ENCODE measurements at places on chromosomes 2 and 18.

DNA sequence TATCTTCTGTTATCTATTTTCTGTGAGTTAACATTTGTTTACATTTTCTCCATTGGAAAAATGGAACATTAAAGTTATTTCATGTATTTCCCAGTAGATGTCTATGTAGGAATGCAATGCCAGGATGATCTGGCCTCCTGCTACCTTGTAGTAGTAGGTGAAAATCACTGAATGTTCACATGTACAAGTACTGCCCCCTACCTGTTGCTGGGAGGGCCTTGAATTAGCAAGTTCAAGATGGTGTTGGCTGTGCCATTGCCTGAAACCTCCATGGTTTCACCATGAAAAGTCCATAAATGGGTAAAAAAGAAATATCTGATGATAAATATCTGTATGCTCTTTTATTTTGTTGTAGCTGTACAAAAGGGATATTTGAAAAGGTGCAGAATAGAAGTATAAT lies 30.7 kb downstream of the XRCC5 start:
- DNase-seq = no peak

GRCh38 chr18:38453880-38454279 lies 888.3 kb upstream of the CELF4 start:
- no peak for DNase-seq

DNA sequence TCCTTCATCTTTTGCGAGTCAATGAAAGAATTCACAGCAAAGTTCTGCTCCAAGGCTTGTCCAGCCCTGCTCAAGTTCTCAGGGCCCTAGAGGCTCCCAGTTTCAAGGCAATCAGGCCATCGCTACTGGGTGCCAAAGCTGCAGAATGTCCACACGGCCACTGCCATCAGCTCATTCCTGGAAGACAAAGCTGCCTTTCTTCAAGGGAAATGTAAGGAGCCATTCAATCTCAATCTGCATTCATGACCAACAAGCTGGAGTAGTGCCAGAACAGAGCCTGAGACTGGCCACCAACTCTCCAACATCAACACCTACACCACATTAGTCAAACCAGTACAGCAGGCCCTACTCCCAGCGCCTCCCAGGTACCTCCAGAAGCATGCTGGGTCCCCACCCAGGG lies 202.2 kb downstream of the TCF4 start:
- DNase-seq = no peak

DNA sequence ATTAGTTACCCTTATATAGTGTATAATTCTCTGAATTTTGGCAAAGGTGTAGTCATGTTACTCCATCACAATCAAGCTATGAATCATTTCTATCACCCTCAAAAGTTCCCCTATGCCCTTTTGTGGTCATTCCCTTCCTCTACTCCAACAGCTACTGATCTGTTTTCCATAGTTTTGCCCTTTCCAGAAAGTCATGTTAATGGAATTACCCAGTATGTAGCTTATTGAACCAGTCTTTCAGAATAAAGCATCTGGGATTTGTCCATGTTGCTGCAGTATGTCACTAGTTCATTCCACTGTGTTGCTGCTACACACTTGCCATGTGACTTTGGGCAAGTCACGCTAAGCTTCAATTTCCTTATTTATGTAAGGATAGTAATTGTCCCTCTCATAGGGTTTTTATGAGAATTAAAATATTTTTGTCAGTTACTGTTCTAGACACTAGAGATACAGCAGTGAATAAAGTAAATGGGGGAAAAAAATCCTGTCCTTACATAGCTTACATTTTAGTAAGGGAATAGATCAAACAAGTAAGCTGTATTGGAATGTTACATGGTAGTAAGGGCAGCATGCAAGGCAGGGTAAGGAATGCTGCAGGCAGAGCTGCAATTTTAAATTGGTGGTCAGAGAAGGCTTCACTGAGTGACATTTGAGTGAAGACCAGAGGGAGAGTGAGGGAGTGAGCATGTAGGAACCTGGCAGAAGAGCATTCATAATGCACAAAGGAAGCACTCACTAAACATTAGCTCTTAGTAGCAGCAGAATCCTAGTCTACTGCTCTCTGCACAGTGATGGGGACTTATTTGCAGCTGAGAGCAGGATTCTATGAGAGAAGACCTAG lies 80.3 kb upstream of the TSPYL6 start:
- DNase-seq = no peak

DNA sequence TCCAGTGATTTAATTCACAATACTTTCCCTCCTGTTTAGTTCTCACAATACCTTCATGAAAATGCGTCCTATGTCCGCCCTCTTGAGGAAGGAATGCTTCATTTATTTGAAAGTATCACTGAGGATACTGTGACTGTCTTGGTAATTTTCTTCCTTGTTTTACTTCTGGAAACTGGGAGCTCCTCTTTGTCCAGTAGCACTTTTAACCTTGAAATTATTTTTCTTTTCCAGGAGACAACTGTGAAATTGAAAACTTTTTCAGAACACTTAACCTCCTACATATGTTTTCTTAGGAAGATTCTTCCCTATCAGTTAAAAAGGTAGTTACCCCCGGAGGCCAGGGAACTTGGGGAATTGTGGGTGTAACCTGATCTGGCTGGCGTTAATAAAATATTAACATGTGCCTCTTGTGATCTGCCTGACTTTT lies 58.9 kb upstream of the STON1 start:
- DNase-seq = no peak

DNA sequence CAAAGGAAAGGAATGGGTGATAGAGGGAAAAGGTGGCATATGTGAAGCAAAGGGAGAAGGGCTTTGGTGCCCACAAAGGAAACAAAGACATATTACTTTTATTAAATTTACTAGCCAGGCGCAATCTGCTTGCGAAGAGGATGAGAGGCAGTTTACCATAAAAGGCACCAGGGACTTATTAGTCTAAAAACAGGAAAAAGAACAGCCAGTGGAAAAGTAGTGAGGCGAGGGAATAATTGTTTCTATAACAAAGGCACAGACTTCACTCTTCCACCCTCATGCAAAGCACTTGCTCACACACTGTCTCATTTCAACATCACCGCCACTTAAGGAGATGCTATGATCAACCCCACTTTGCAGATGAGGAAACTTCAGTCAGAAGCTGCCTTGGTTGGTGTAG lies 210.5 kb downstream of the ALPK2 start:
- no peak for DNase-seq

- DNase-seq = no peak
Observed at GRCh38 chr2:109110170-109110569, 18.8 kb upstream of the SH3RF3 start.

- no peak for DNase-seq
Observed at GRCh38 chr2:129267559-129267958, 711.9 kb upstream of the RAB6C start.

GRCh38 chr18:33560686-33561370 lies 17.2 kb upstream of the ASXL3 start:
- DNase-seq = no peak

DNA sequence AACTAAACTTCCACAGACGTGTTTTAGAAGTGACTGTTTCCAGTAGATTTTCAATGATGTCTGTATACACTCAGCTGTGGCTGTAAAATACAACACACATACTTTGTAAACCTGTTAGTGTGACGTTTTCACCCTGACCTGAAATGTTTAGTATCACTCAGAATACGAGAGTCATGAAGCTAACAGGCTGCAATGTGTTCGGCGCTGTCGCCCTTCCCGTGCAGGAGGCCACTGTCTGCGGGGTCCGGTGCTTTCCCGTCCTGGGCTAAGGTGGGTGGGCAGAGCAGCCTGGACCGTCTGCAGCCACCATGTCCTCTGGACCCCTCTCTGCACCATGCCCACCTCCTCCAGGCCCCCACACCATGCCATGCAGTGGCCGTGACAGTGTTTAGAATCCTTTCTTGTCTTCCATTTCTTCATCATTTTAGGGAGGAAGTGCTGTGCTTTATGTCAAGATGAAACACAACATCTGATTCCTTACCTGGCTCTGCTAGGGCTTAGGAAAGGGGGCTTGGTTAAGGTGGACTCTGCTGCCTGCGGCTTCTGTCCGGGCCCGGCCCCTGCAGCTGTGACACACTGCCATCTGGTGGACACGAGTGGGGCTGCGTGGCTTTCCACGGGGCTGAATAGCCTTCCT lies 53.8 kb upstream of the RBM44 start:
- DNase-seq = peak; percentile 63

- no peak for DNase-seq
Observed at GRCh38 chr2:22497789-22498188, 887.2 kb upstream of the KLHL29 start.

DNA sequence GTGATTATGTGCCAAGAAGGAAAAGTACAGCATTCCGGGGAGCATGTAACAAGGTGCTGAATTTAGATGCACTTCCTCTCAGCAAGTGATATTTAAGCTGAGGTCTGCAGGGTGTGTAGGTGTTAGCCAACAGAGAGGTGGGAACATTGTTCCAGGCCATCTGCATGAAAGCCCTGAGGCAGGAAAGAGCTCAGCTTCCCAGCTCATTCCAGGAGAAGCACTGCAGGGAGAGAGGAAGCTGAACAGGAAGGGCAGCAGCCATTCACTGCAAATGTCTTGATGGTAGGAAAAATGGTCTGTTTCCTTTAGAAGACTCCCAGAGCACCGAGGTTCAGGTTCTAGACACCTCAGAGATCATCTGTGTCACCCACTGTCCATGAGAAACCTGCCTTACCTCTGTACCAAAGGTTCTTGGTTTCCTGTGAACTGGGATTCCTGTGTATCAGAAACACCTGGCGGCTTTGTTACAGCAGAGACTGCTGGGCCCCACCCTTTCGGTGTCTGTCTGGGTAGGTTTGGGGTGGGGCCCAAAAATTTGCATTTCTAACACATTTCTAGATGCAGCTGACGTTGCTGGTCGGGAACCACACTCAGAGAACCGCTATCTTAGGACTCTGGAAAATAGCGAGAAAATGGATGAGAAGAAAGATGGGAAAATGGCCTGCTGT lies 84.0 kb downstream of the RTN4 start:
- DNase-seq = no peak

DNA sequence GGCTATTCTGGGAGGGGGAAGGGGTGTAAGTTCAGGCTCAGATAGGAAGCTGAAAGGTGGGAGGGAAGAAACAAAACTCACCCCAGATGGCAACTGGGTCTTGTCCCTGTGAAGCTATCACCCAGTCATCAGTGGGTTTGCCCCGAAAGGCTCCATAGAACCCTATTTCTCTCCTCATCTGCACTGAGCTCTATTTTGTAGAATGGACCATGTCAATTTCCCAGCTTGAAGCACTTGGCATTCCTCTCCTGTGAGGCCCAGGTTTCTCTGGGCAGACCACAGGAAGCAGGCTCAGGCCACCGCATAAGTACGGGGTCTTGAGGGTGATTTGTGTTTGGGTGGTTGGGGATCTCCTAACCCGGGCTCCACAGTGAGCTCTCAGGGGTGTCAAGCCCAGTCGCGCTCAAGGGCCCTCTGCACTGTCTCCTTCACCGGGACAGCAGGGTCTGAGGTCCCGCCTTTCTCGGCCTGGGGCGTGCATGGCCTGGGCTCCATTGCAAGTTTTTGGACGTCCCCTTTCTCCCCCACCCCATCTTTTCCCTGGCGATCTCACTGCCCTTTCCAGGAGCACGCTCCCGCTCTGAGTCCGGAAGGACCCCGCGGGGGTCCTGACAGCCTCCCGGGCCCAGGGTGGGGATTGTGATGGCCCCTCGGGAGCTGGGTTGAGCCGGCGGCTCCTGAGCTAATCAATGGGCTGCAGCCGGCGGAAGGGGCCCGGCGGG lies 27.3 kb upstream of the NOTO start:
- no peak for DNase-seq

GRCh38 chr2:85647823-85648526 lies 20.0 kb downstream of the SFTPB start:
- DNase-seq = no peak

DNA sequence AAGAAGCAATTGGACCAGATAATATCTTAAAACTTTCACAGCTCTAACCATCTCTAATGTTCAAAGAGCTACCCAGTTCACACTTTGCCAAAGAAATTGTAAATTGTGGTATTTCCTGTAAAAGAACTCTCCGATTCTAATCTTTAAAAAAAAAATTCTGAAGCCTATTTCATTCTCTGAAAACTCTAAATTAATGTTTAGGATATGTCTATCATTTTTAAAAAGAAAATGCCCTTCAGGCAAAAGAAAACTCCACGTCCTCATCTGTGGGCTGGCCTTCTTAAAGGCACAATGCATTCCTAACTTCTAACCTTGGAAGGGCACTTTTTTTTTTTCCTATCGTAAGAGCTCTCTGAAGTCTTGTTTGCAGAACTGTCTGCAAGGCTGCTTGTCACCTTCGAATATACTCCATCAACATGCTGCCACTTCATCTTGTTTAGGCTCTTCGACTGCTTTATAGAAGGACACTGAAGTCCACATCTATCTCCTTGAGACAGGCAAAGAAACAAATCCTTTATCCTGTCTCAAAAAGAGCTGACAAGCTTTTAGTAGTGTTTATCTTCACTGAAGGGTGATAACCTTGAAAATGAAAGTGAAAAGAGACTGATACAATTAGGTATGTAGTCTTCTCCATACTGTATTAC lies 124.3 kb upstream of the SLC39A10 start:
- DNase-seq = no peak

DNA sequence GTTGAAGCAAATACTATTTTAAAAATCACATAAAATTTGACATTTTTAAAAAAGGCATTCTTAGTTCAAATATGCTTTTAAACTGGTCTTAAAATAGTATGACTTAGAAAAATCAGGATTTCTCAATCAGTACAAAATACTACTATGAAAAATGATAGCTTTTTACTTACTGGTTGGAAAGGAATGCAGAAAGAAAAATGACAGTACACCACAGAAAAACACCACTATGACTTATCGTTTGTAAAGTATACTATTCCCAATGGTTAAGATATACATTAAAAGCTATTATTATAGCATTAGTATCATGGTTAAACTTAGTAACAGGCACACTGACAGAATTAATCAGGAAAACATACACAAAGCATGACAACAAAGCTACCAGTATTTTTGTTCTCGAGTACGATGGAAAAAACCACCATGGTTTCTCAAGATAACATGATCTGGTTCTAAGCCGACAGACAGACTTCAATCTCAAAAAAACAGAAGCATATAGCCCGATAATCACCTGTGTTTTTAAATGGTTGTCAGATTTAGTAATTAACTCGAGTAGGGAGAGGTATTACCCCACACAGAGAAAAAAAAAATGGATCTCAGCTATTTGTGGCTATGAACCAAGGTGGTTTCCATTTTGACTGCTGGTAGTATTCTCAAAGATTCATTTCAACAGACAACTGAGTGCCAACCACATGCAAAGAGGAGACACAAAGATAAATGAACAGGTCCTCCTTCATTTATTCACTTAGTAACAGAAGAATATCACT lies 39.1 kb downstream of the CUL3 start:
- no peak for DNase-seq

DNA sequence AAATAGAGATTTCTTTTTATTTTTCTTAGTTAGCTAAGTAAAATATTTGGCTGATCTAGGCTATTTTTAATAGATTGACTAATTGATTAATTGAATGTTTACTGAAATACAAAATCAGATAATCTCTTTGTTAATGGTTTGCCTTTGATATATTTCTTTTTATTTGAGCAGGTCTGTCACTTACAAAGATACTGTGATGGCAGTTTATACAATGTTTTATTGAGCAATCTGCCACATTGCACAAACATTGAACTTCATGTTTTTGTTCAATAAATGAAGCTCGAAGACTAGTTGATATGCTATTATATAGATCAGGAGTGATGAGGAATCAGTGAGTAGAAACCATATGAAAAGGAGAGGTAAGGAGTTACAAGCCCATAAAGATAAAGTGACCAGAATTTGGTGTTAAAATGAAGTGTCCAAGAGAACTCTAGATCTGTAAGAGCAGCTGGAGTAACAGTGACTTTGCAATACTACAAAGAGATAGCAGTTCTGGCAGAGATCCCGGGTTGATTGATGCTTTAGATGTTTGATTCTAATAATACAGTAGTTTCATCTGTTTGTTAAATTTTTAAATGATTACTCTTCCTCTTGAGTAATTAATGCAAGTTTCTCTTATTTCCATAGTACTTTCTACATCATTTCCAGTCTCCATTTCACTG lies 574.2 kb downstream of the CCDC85A start:
- DNase-seq = no peak
